ENCODE measurements at places on chromosomes 13 and 19. TPM values are rescaled to one million over a fixed set of nuclear protein-coding genes. Genes with fewer than 3 reads are reported as not detected.

DNA sequence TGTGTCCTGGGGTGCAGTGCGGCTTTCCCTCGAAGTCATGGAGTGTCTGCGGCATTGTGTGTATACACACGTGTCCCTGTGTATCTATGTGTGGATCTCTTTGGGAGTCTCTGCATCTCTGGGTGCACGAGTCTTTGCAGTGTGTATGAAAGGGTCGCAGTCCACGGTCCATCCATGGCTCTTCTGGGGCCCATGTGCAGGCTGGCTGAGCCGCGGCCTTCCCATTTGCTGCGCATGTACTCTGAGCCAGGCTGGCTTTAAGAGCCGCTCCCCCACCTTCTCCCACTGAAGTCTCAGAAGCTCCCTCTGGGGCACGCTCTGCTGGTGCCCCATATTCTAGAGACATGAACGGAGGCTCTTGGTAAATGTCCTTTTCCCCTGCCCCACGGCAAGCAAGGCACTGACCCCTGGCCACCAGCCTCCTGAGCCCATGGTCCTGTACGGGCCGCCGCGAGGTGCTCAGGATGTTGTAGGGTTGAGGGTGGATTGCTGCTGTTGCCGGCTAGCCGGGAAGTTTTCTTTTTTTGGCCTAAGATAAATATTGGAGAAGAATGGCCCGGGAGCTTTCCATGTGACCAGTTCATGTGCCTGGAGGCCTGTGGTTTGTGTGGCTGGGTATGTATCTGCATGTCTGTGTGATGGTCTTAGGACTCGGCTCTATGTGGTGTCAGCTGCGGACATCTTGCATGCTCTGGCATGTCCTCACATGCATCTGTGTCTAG, 31.9 kb downstream of the PAK4 start:
- DNase-seq, result no peak

EPS8L1 gene
- total RNA-seq, result not detected

DNA sequence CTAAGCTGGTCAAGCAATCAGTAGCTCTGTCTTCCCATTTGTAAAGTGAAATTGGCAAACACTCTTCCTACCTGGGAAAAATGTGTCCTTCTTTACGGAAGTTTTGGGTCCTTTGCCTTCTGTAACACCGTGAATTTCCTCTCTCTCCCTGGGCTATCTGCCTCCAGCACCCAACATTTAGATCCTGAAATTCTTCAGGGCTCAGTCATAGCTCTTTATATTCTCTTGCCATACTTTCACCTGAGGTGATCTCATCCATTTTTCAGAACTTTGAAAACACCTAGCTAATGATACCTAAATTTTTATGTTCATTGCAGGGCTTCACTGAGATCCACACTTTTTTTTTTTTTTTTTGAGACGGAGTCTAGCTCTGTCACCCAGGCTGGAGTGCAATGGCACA, 1042.2 kb downstream of the DIAPH3 start:
- DNase-seq, result no peak

DNA sequence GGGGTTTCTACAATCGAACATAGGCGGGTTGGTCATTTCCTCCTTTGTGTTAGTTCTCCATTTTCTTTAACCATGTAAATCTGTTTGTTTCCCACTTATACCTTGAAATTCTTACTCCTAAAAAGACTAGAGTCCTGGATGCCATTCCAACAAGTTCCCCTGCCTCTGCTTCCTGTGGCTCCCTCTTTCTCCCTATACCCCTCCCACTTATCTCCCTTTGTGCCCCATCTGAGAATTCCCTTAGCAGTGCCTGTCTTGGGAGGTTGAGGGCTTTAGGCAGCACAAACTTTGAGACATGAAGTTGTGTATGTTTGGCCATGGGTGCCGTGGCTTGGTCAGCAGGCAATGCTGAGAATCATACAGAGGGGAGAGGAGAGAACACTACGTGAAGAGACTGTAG, 176.4 kb downstream of the RGCC start:
- no peak for DNase-seq

All from sigmoid colon (tissue), 7 donors.